H9 (cell line): ENCODE measurements at places on chromosomes 16 and 17. TPM values are rescaled to one million over a fixed set of nuclear protein-coding genes. Genes with fewer than 3 reads are reported as not detected.
A peak's percentile ranks its signal among the peaks of the same experiment; 100 is the strongest.

DNA sequence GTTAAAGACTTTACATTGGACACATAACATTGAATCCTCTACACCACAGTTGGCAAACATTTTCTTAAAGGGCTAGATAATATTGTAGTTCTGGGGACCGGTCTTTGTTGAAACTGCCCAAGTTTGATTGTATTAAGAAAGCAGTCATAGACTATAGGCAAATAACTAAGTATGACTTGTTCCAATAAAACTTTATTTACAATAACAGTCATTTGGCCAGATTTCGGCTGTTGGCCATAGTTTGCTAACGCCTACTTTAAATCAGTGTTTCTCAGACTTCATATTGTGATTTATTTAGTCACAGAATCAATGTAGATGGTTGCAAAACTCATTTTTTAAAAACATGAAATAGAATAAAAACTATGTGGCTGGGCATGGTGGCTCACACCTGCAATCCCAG is 531.8 kb downstream of the XYLT1 start:
- DNase-seq: no peak

- no peak for DNase-seq
These were observed 4.2 kb downstream of the MSI2 start for GRCh38 chr17:57260325-57261083.

GRCh38 chr17:8847891-8848290 is 19.6 kb downstream of the PIK3R6 start:
- peak; percentile 16 for DNase-seq

- no peak for DNase-seq
These were observed 150.7 kb downstream of the SOCS1 start for GRCh38 chr16:11105038-11105903.

GRCh38 chr17:77746896-77747554 is 211.5 kb upstream of the TNRC6C start:
- no peak for DNase-seq

DNA sequence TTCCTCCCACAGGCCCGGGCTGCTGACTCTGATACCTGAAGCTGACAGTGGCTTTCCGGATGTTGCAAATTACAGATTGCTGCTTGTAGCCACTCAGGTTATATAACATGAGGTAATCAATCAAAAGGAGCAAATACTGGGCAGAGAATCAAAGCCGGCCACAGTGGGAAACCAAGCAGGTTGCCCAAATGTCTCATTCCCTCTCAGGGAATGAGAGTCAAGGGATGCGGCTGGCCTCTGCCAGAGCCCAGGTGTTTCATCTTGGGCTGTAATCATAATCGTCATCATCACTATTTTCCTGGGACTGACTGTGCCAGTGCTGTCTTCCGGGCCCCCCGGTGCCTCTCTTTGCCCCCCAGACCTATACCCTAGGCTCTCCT is 292.4 kb upstream of the FOXF1 start:
- no peak for DNase-seq

- DNase-seq: no peak
These were observed 31.5 kb downstream of the MBTPS1 start for GRCh38 chr16:84085271-84085667.

GRCh38 chr17:29331708-29332085 is 37.7 kb upstream of the NUFIP2 start:
- DNase-seq: no peak

GRCh38 chr16:27982184-27982583 is 81.3 kb downstream of the GSG1L start:
- DNase-seq: no peak

- peak; percentile 13 for DNase-seq
These were observed 51.7 kb downstream of the ZNF778 start for GRCh38 chr16:89268987-89269735.

DNA sequence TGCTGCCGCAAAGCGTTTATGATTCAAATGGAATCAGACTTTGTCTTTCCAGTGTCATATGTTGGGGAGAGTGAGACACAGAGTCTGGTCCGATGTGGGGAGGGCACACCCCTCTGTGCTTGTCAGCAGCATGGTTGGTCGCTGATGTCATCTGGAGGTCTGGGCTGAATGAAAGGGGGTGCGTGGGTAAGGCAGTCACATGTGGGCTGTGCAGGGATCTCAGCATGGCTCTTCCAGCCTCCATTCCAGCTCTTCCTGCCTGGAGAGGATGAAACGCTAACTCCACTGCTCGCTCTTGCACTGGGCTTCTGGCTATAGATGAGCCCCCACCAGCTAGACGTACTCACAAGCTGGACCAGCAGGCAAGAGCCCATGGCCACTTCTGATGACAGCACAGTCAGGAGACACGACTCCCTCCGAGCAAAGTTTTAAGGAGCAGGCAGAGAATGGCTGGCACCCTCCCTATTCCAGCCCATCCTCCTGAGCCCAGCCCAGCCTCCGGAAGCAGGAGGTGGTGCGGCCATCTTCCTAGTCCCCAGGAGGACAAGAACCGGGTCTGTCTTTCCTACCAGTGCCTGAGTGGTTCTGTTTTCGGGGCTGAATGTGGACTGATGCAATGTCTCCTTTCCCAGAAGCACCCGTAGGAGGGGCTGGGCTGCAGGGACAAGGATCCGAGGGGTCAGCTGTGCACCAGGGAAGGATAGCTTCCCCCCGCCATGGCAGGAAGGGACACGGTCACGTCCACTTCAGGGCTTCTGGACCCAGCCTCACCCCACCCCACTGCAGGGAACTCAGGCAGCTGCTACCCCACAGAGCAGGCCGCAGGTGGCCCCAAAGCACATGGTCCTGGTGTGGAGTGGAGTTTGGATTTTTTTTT is 41.5 kb upstream of the CBFA2T3 start:
- no peak for DNase-seq

- no peak for DNase-seq
These were observed 977.2 kb downstream of the CDH11 start for GRCh38 chr16:64144617-64145016.

DNA sequence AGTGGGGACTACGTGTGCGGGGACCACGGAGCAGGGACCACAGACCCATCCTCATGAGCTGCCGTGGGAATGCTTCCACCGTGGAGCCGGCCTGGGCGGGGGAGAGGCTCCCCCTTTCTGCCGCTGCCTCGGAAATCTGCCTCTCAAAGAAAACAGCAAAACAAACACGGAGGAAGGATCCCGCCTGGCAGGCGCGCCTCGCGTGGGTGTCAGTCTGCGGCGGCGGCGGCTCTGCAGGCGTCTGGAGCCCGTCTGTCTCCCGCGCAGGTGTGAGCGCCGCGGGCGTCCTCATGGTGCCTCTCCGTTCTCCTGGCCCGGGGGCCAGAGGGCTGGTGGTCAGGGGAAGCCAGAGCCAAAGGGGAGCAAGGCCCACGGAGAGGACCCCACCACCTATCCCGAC is 27.5 kb downstream of the GSE1 start:
- DNase-seq: no peak

DNA sequence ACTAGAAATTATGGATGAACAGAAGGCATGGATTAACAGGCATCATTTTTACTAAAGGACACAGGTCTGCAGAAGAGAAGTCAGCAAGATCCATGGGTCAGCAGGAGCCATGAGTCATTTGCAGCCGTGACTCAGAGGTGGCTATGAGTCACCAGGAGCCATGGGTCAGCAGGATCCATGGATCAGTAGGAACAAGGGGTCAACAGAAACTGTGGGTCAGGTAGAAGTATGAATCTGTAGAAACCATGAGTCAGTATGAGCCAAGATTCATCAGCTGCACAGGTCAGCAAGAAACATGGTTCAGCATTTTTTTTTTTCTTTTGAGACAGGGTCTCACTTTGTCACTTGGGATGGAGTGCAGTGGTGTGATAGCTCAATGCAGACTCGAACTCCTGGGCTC is 58.2 kb upstream of the HS3ST4 start:
- no peak for DNase-seq

DNA sequence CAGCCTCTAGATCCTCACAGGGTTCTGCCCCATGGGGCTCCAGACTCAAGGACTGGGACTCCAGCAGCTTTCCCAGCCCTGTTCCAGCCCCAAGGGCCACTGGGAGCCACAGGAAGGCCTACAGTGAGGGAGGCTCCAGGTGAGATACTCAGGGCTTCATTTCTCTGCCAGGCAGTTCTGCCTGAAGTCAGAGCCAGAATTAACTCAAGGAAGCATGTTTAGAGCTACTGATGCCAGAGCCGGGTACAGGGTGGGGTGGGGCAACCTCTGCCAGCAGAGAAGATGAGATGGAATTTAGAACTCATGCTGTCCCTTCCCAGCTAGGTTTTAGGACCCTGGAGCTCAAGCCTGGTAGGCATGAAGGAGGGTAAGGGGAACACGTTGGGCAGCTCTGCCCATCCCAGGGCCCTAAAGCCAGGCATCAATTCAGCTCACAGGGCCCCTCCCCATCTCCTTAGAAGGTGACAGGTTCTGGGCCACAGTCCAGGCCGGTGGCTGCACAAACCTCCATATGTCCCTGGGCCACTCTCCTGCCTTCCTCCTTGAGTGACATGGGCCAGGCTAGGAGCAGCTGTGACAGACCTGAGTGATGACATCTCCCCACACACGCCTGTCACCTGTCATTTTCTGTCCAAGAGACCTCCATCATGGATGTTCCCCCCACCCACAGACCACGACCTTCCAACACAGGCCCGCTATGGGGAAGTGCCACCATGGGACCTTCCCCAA is 24.5 kb upstream of the SPPL2C start:
- DNase-seq: no peak

DNA sequence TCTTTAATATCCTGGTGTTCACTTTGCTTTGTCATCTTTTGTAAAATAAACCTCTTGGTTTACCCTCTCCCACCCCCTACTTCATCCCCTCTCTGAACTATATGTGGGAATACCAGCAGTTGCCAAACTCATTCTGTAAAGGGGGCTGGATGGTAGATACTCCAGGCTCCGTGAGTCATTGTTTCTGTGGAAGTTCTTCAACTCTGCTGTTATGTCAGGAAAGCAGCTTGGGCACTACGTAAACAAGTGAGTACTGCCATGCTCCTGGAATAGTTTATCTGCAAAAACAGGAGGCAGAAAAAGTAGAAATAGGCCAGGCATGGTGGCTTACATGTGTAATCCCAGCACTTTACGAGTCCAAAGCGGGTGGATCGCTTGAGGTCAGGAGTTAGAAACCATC is 17.6 kb downstream of the MVP start:
- no peak for DNase-seq

DNA sequence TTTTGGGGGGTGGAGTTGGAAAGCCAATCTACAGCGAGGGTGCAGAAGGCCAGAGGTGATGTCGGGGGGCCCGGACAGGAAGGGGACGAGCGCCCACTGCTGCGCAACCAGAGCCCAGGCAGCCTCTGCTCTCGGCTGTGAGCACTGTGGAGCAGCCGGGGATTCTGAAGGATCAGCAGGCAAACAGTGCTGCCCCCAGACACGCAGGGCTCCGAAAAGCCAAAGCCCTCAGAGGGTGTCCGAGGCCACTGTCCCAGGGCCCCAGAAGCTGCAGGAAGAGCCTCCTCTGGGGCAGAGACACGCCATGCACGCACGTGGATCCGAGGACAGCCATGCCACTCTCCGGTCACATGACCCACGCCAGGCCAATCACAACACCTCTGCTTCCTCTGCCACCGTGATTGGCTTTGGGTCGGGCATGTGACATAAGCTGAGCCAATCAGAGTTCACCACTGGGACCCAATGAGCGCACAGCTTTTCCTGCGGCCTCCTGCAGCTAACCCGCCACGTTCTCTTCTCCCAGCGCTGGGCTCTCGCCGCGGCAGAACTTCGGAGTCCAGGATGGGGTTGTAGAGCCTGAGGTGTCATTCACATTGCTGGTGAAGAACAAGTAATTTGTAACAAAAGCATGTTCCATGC is 40.7 kb downstream of the ACTG1 start:
- peak; percentile 81 for DNase-seq

DNA sequence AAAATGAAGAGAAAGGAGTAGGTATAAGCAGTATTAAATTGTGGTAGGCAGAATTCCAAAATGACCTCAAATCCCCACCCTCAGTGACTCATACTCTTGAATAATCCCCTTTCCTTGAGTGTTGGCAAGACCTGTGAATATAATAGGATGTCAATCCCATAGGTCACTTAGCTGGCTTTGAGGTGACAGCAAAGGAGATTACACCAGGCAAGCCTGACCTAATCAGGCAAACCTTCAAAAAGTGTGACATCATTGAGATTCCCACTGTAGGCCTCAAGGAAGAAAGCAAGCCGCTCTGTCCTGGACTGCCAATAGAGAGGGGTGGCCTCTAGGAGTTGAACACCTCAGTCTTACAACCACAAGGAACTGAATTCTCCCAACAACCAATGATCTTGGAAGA is 535.2 kb downstream of the RBFOX1 start:
- no peak for DNase-seq

GRCh38 chr17:69175625-69176456 is 34.1 kb upstream of the ABCA6 start:
- DNase-seq: no peak

Gene GPR179
- total RNA-seq: not detected in 2 replicates

Gene ITGB3
- not detected in 2 replicates for total RNA-seq

Gene HOXB7
- not detected in 2 replicates for total RNA-seq

Gene ABCC12
- total RNA-seq: 0.09 TPM in 1 of 2 replicates, not detected in the other

Gene SLC12A3
- total RNA-seq: not detected in 2 replicates

Gene SLC5A11
- total RNA-seq: 0.15 and 0.22 TPM in 2 replicates

Gene CDH1
- 202 and 237 TPM in 2 replicates for total RNA-seq

Gene ZMYND15
- total RNA-seq: 0.42 and 0.44 TPM in 2 replicates

Gene ARHGDIG
- 4.2 and 5.9 TPM in 2 replicates for total RNA-seq

Gene MRC2
- total RNA-seq: 18.7 and 21.6 TPM in 2 replicates
